ENCODE measurements at places on chromosomes 5 and 9.

- H3K27ac ChIP-seq = no peak overlapping the region
- H3K4me1 ChIP-seq = no peaks in the 10 kb centered on the region
- H3K27me3 ChIP-seq = peaks cover 18% of the 10 kb centered on the region
- no peaks in the 10 kb centered on the region for H3K36me3 ChIP-seq
- H3K4me3 ChIP-seq = no peak overlapping the region
Measured at GRCh38 chr9:109132567-109133021, 12.8 kb upstream of the TMEM245 start.

GRCh38 chr5:33579152-33579551, 138.4 kb downstream of the TARS1 start:
- H3K27me3 ChIP-seq = no peaks in the 10 kb centered on the region
- no peaks in the 10 kb centered on the region for H3K36me3 ChIP-seq
- no peak overlapping the region for H3K4me3 ChIP-seq
- no peak for DNase-seq
- H3K27ac ChIP-seq = no peak overlapping the region

DNA sequence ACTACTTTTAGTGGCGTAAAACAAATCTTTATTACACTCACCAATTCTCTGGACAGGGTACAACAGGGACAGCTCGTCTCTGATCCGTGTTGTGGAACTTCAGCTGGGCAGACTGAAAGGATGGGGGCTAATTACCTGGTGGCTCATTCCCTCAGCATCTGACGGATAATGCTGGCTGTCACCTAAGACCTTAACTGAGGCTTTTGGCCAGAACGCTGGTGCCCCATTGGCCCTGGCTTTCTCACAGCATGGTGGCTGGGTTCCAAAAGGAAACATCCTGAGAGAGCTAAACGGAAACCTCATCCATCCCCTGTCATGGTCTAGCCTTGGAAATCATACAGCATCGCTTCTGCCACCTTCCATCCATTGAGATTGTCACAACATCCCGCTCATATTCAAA, 62.9 kb downstream of the RAI14 start:
- H3K27me3 ChIP-seq = peaks cover 5% of the 10 kb centered on the region
- no peak overlapping the region for H3K27ac ChIP-seq
- no peaks in the 10 kb centered on the region for H3K4me1 ChIP-seq
- no peaks in the 10 kb centered on the region for H3K36me3 ChIP-seq
- DNase-seq = no peak

- H3K4me1 ChIP-seq = no peaks in the 10 kb centered on the region
- H3K36me3 ChIP-seq = no peaks in the 10 kb centered on the region
- no peak overlapping the region for H3K4me3 ChIP-seq
- no peak overlapping the region for H3K27ac ChIP-seq
- no peak for DNase-seq
Measured at GRCh38 chr5:1363160-1363559, 18.3 kb upstream of the CLPTM1L start.
